Left colon (tissue), 2 donors: ENCODE measurements at places on chromosomes 1 and 21. TPM values are rescaled to one million over a fixed set of nuclear protein-coding genes. Genes with fewer than 3 reads are reported as not detected.

The CD247 gene
- 5.2 TPM for total RNA-seq

The MAP10 gene
- total RNA-seq = 2.1 TPM

The ANXA9 gene
- total RNA-seq = not detected

The MSH4 gene
- total RNA-seq = 0.45 TPM

The VTCN1 gene
- not detected for total RNA-seq
